ENCODE measurements at places on chromosomes 7 and 10.

DNA sequence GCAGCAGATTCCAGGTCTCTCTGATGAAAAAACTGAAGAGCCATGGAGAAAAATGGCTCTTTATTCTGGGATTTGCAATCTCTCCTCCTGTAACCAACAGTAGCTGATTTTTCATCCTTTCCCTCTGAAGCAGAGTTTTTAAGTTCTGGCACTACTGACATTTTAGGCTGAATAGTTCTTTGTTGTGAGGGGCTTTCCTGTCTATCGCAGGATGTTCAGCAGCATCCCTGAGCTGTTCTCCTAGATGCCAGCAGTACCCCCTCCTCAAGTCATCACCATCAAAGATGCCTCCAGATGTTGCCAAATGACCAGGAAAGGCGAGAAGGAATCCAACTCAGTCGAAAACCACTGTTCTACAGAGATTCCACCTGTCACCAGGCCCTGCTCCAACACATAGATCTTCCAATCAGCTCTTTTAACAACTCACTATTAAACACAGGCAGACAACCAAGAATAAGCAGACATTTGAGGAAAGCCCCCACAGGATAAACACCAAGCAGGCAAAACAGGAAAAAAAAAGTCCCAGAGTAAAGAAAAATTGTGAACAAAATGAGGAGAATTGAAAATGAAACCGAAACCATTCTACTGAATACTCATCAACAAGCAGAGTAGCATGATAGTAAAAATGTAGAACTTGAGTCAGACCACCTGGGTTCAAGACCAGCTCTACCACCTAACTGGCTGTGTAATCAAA, 124.8 kb downstream of the MPP7 start:
- no peaks in the 10 kb centered on the region for H3K36me3 ChIP-seq
- no peak overlapping the region for H3K4me3 ChIP-seq
- no peaks in the 10 kb centered on the region for H3K4me1 ChIP-seq
- peak overlapping the region; percentile 35 for H3K27ac ChIP-seq
- no peak for DNase-seq

GRCh38 chr10:132690821-132691610, 94.9 kb downstream of the NKX6-2 start:
- H3K36me3 ChIP-seq = no peaks in the 10 kb centered on the region
- DNase-seq = peak; percentile 39
- H3K27me3 ChIP-seq = no peaks in the 10 kb centered on the region
- no peaks in the 10 kb centered on the region for H3K4me1 ChIP-seq
- no peak overlapping the region for H3K4me3 ChIP-seq

- H3K36me3 ChIP-seq = no peaks in the 10 kb centered on the region
- no peaks in the 10 kb centered on the region for H3K27me3 ChIP-seq
- no peak overlapping the region for H3K27ac ChIP-seq
Measured at GRCh38 chr10:20885678-20886077, 11.4 kb downstream of the NEBL start.

DNA sequence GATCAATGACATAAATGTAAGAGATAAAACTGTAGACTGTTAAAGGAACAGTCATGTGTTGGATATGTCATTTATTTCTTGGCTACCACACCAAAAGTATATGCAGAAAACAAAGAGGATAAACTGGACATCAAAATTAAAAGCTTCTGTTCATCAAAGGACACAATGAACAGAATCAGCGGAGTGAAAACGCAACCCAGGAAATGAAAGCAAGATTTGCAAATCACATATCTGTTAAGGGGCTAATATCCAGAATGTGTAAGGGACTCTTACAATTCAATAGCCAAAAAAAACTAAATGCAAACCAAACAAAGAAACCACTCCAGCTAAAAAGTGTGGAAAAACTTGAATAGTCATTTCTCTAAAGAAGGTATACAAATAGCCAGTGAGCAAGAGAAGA, 164.3 kb downstream of the ZMYND11 start:
- H3K27me3 ChIP-seq = no peaks in the 10 kb centered on the region
- DNase-seq = no peak
- no peaks in the 10 kb centered on the region for H3K4me1 ChIP-seq
- no peak overlapping the region for H3K4me3 ChIP-seq
- no peaks in the 10 kb centered on the region for H3K36me3 ChIP-seq

DNA sequence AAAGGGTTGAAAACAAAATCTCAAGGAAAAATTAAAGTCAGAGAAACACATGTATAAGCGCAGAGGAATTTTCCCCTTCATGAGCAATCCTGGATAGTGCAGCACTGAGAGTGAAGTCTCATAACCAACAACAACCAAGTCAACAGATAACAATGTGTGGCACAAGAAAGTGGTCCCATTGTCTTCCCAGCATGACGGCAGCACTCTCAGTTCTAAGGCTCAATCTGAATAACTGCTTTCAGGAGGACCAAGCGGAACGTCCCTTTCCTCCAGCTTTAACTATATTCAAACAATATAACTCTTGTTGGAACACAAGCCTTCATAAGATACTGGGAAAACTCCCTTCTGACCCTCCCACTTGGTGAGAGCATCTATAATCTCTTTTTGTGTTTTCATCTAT, 137.9 kb downstream of the RAPGEF5 start:
- H3K4me1 ChIP-seq = no peaks in the 10 kb centered on the region
- H3K27ac ChIP-seq = peak overlapping the region; percentile 10
- peak overlapping the region; percentile 22 for H3K4me3 ChIP-seq

- H3K27ac ChIP-seq = no peak overlapping the region
- H3K27me3 ChIP-seq = no peaks in the 10 kb centered on the region
- no peaks in the 10 kb centered on the region for H3K4me1 ChIP-seq
- DNase-seq = no peak
- no peak overlapping the region for H3K4me3 ChIP-seq
- no peaks in the 10 kb centered on the region for H3K36me3 ChIP-seq
Measured at GRCh38 chr7:148935451-148935850, 51.4 kb upstream of the EZH2 start.

GRCh38 chr7:3164380-3164792, 120.7 kb upstream of the CARD11 start:
- no peaks in the 10 kb centered on the region for H3K36me3 ChIP-seq
- no peaks in the 10 kb centered on the region for H3K4me1 ChIP-seq
- DNase-seq = no peak
- H3K27me3 ChIP-seq = peaks cover 10% of the 10 kb centered on the region

- no peaks in the 10 kb centered on the region for H3K36me3 ChIP-seq
- H3K4me1 ChIP-seq = peaks cover 29% of the 10 kb centered on the region
- no peak for DNase-seq
- H3K4me3 ChIP-seq = no peak overlapping the region
Measured at GRCh38 chr10:62062752-62063512, 161.4 kb downstream of the ARID5B start.

- no peak for DNase-seq
- no peaks in the 10 kb centered on the region for H3K36me3 ChIP-seq
- H3K4me3 ChIP-seq = no peak overlapping the region
- H3K27me3 ChIP-seq = no peaks in the 10 kb centered on the region
- no peaks in the 10 kb centered on the region for H3K4me1 ChIP-seq
- no peak overlapping the region for H3K27ac ChIP-seq
Measured at GRCh38 chr7:68155676-68156075, 1159.0 kb downstream of the TYW1 start.

GRCh38 chr10:61941202-61941681, 39.7 kb downstream of the ARID5B start:
- no peak for DNase-seq
- peak overlapping the region; percentile 88 for H3K27ac ChIP-seq
- no peaks in the 10 kb centered on the region for H3K27me3 ChIP-seq
- no peaks in the 10 kb centered on the region for H3K36me3 ChIP-seq
- peaks cover 7% of the 10 kb centered on the region for H3K4me1 ChIP-seq
- no peak overlapping the region for H3K4me3 ChIP-seq

DNA sequence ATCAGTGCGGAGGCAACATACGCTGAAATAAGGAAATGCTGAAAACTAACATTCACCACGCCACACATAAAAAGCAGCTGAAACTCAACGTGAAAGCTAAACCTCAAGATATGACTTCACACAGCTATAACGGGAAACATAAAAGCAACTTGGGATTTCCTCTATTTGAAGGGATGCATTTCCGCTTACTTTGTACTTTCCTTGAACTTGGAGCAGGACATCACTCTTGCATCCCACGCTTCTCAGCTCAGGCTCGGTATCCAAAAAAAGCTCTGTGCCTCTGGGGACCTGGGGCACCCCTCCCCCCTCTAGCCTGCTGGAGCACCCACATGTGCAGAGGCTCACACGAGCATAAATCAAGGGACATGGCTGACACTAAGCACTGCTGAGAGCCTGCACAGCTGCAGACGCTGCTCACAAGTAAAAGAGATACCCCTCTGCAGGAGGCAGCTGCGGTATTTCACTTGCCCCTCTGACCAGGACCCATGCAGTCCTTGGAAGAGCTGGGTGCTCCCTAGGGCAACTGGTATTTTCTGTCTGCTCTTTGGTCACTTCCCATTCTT, 34.2 kb downstream of the PARD3 start:
- H3K4me1 ChIP-seq = peaks cover 16% of the 10 kb centered on the region
- no peaks in the 10 kb centered on the region for H3K27me3 ChIP-seq
- H3K36me3 ChIP-seq = no peaks in the 10 kb centered on the region
- no peak overlapping the region for H3K27ac ChIP-seq

GRCh38 chr7:105149827-105150226, 135.8 kb downstream of the KMT2E start:
- H3K4me1 ChIP-seq = no peaks in the 10 kb centered on the region
- DNase-seq = no peak
- H3K36me3 ChIP-seq = no peaks in the 10 kb centered on the region
- H3K4me3 ChIP-seq = no peak overlapping the region
- H3K27ac ChIP-seq = no peak overlapping the region

GRCh38 chr10:63699785-63700613, 178.8 kb downstream of the REEP3 start:
- H3K4me3 ChIP-seq = no peak overlapping the region
- H3K4me1 ChIP-seq = no peaks in the 10 kb centered on the region
- DNase-seq = no peak
- peak overlapping the region; percentile 89 for H3K27ac ChIP-seq
- no peaks in the 10 kb centered on the region for H3K27me3 ChIP-seq

All from breast epithelium (tissue), 4 donors.